Stimulated activated effector memory CD8-positive, alpha-beta T cell treated with anti-CD3 and anti-CD28 coated beads, Interleukin-12 subunit alpha, Interleukin-12 subunit beta, amount 100 ng/mL, for 72 hours (primary cell): ENCODE measurements at places on chromosomes 16 and 17.

- no peak for DNase-seq
Measured at GRCh38 chr17:75635610-75636202, 2.5 kb downstream of the SMIM5 start.

DNA sequence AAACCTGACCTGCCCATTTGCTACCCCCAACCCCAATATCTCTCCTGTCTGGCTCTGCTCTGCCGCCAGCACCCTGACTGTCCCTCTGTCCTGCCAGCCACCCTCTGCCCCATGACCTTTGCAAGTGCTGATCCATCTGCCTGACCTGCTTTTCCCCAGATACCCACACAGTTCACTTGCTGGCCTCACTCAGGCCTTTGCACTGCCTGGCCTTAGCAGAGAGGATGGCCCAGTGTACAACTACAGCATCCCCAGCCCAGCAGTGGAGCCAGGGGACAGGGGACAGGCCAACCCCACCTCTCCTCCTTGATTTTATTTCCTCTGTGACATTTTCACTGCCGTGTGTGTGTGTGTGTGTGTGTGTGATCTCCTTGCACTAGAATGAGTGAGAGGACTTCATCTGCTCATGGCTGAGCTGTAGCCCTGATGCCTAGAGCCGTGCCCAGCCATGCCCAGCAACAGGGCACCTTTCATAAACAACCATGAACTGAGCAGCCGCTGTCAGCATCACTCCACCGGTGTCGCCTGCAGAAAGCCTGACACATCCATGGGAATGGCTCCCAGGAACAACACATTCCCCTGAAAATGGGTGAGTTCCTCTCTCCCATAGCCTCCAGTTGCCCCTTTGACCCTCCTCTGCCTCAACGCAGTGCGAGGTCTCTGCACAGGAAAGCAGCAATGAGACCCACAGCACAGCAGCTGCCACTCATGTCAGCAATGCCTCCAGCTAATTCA lies 36.0 kb upstream of the RBFOX3 start:
- DNase-seq: no peak

DNA sequence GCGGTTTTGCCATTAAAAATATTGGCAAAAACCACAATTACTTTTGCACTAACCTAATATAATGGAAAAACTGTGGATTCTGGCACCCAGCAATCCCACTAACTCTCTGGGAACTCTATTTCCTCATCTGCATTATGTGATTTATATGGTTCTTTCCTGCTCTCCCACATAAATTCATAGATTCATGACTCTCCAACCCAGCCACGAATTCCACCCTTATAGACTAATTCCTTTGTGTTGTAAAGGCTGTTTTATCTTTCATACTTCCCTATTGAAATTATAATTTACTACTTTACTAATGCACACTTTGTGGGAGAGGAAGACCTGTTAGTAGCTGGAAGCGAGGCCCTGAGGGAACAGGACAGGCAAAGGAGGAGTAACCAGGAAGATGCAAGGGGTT lies 88.4 kb upstream of the GNAO1 start:
- no peak for DNase-seq

DNA sequence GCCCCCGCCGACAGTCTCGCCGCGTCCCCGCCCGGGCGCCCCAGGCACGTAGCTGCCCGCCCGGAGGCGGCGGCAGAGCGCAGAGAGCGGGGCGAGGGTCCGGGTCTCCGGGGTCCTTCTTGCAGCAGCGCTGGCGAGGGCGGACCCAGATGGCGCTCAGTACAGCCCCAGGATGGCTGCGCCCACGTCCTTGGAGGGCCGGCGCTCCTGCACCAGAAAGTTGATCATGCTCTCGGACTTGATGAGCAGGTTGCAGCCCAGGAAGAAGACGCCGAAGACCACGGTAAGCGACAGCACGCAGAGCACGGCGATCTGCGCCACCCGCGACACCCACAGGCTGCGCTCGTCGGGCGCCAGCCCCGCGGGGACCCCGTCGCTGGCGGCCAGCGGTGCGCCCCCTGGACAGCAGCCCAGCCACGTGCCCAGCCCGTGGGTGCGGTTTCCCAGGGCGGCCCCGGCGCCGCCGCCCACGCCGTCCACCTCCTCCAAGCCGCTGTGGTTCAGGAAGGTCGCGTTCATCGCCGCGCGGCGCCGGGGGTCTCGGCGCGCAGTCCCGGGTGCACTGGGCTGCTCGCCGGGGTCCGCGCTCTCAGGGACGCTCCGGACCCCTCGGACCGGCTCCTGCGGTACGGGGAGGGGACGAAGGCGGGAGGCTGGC lies 435 bp downstream of the RPRML start:
- DNase-seq: no peak

DNA sequence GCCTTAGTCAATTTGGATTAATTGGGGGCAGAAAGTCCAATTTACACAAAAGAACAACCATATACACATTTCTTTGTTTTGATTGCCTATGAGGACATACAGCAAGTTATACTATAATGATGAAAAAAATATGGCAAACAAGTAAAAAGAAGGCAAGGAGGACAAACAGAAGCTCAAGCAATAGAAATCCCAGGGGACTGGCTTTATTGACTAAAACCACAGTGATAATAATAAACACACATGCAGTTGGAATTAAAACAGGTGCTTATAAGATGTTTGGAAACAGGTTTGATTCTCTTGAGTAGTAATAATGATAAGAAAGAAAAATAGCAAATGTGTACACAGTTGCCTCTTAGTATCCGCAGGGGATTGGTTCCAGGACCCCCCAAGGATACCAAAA lies 176.4 kb downstream of the SHISA9 start:
- no peak for DNase-seq

GRCh38 chr17:70184770-70185169 lies 15.4 kb downstream of the KCNJ2 start:
- no peak for DNase-seq

DNA sequence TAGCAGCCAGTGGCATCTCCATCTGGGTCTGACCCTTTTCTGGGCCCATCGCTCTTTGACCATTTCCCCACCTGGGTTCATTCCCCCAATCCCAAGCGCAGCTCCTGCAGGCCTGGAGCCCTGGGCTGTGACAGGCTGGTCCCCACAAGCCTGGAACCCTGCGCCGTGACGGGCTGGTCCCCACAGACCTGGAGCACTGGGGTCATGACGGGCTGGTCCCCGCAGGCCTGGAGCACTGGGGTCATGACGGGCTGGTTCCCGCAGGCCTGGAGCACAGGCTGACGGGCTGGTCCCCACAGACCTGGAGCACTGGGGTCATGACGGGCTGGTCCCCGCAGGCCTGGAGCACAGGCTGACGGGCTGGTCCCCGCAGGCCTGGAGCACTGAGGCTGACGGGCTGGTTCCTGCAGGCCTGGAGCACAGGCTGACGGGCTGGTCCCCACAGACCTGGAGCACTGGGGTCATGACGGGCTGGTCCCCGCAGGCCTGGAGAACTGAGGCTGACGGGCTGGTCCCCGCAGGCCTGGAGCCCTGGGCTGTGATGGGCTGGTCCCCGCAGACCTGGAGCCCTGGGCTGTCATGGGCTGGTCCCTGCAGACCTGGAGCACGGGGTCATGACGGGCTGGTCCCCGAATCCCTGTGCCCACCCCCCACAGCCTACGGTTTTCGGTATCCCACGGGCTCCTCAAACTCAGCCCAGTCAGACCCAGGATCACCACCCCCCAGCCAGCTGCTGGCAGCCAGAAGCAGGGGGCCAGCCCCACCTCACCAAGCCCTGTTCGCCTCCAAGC lies 16.6 kb downstream of the TMC6 start:
- no peak for DNase-seq

DNA sequence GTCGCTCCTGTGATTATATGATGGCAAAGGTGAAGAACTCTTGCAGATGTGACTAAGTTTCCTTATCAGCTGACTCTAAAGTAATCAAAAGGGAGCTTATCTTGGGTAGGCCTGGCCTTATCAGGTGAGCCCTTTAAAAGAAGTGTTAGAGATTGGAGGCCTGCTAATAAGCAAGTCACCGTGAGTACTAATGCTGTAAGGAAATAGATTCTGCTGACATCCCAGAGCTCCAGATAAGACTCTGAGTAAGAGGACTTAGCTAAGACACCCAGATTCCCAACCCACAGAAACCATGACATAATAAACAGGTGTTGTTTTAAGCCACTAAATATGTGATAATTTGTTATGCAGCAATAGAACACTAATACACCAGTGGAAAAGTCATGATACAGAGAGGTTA lies 99.9 kb upstream of the FAM20A start:
- DNase-seq: no peak

GRCh38 chr16:23058576-23058975 lies 90.7 kb downstream of the USP31 start:
- no peak for DNase-seq

DNA sequence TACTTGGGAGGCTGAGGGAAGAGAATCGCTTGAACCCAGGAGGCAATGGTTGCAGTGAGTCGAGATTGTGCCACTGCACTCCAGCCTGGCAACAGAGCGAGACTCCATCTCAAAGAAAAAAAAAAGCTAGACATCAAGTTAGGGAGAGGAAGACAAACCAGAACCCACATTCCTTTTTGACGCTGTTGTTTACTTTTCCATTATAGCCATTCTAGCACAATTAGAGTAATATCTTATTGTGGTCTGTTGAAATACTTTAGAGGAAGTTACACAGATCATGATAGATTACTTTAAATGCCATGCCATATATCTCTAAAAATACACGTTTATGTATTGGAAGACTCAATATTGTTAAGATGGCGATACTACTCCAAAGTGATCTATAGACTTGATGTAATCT lies 16.5 kb upstream of the ABCC1 start:
- no peak for DNase-seq

GRCh38 chr17:2687074-2687418 lies 24.5 kb downstream of the CLUH start:
- no peak for DNase-seq

DNA sequence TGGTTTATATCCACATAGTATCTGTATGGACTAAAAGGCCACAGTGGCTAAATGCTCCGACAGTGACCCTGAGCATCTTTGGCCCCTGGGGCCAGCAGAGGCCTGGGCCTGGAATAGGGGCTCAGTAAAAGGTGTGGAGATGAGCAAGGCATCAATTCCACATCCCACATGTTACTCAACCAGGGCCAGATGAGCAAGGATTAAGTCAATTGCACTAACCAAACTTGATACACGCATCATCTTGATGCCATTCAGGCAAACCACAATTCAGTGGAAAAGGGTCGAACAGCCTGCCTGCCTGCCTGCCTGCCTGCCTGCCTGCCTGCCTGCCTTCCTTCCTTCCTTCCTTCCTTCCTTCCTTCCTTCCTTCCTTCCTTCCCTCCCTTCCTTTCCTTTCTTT lies 53.5 kb upstream of the DNAJA2 start:
- DNase-seq: no peak

DNA sequence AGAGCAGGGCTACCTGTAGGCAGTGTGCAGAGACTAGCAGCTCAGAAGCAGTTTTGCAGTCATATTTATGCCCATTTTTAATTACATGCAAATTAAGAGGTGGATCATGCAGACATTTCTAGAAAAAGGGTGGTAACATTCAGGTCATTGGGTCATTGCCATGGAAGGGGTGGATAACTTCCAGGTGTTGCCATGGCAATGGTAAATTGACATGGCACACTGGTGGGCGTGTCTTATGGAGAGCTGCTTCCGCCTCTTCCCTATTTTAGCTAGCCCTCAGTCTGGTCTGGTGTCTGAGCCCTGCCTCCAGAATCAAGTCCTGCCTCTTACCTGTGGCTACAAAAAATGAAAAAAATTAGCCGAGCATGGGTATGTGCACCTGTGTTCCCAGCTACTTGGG lies 2.8 kb upstream of the DNAI2 start:
- no peak for DNase-seq

- DNase-seq: peak; percentile 68
Measured at GRCh38 chr17:46822388-46822921, 4.0 kb upstream of the WNT3 start.

GRCh38 chr16:82544378-82545160 lies 82.2 kb upstream of the CDH13 start:
- no peak for DNase-seq

- peak; percentile 66 for DNase-seq
Measured at GRCh38 chr16:54193665-54194333, 92.8 kb downstream of the IRX3 start.

DNA sequence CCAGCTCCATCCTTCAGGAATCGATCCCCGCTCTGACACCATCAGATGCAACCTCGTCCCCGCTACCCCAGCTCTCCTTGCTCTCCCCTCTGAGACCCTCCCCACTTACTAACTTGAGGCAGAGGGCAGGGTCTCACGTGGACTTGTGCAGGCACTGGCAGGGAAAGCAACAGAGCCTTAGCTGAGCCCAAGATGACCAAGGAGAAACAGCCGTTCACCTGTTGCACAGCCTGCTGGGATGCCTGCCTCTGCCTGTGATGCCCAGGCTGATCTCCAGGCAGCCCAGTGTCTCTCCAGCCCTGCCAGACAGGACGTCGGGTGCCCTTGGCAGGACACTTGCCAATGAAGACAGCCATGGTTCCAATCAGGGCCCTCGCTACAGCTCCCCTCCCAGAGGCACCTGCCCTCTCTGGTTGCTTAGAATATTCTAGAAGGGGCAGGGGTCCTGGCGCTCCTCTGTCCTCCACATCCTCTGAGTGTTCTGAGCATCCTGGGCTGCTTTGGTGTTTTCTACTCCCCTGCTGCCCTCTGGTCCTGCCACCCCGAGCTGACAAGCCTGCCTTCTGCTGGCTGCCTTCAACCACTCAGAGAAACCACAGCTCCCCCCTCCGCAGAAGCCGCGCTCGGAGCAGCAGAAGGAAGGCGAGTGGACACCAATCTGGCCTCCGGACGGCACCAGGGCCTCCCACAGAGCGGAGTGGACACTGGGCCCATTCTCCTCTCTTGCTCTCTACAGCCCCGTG lies 6.7 kb downstream of the CEP295NL start:
- no peak for DNase-seq

DNA sequence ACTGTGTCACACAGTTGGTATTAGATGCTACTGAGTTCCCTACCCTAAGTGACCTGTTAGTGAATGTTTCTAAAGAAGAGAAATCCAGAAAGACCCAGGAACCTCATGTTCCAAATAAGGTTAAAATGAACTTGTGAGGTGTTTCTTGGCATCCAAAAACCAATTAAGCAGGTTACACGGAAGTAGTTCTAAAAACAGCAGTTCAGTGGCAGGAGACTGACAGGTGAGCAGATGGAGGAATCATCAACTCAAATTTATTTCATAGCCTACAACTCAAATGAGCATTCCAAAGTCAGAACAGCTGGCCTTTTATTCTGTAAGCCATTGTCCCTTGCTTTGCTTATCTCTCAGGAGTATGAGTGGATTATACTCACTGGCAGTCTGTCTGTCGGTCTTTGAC lies 188.3 kb downstream of the IRX3 start:
- DNase-seq: no peak

DNA sequence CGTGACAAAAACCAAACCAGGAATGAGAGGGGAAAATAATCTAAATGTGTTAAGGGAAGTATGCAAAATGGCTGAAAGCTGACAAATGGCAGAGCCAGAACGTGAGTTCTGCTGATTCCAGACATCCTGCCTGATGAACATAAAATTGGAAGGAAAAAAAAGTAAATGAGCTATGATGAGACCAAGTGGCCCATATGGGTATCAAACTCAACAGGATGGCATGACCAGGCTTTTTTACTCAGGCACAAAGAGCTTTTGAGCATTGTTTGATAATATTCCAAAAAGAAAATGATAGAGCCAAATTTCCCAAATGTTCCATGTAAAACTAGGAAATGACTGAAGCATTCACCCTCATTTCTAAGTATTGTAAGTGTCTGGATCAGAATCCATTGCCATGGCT lies 449.2 kb downstream of the CDH13 start:
- DNase-seq: no peak
